NCI-H748 treated with DMSO at 0.1 percent for 48 hours (cell line): ENCODE measurements at places on chromosomes 7 and 10.
A peak's percentile ranks its signal among the peaks of the same experiment; 100 is the strongest.

DNA sequence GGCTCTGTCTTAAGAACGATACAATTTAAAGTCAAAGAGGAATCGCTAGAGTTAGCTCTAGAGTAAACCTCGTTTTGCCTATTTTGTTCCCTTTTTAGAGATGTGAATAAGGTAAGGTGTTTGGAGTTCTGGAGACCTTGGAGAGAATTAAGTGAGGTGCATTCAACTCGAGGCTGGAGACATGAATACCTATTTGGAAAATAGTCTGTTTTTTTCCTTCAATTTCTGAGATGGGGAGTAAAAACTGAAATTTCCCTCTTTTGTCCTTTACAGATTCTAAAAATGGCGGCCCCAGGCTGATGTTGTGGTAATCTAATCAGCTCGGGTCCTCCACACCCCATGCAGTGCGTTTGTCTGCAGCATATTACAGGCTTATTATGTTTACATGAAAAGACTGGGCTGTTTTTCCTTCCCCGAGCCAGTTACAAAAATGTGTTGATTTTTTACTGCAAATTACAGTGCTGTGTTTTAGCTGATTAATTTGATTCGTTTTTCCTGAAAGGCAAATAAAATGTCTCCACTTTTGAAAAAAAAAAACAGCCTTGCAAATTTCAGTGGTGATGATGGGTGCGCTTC, 1.5 kb downstream of the KMT2E start:
- no peak for DNase-seq

DNA sequence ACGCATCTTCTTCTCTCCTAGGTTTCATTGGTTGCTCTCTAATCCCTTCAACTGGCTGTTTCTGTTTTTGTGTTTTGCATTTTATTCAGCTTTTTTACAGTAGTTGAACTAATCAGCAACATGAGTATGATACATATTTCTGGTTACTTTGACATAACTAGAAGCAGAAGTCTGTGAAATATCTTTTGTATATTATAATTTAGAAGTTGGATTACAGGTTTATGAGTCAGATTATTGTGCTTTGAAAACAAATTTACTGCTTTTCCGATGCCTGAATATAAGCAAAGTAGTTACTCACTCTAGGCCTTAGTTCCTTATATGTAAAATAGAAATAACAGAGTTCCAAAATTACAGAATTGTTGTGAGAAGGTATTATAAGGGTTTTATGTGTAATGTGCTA, 96.2 kb upstream of the MEOX2 start:
- DNase-seq, result no peak

- no peak for DNase-seq
These were observed 194.0 kb upstream of the PLPP4 start for GRCh38 chr10:120262857-120263547.

DNA sequence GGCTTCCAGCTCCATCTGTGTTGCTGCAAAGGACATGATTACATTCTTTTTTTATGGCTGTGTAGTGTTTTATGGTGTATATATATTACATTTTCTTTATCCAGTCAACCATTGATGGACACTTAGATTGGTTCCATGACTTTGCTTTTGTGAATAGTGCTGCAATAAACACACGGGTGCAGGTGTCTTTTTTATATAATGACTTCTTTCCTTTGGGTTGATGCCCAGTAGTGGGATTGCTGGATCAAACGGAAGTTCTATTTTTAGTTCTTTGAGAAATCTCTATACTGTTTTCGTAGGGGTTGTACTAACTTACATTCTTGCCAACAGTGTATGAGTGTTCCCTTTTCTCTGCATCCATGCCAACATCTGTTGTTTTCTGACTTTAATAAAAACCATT, 189.7 kb downstream of the ACTR3B start:
- no peak for DNase-seq

DNA sequence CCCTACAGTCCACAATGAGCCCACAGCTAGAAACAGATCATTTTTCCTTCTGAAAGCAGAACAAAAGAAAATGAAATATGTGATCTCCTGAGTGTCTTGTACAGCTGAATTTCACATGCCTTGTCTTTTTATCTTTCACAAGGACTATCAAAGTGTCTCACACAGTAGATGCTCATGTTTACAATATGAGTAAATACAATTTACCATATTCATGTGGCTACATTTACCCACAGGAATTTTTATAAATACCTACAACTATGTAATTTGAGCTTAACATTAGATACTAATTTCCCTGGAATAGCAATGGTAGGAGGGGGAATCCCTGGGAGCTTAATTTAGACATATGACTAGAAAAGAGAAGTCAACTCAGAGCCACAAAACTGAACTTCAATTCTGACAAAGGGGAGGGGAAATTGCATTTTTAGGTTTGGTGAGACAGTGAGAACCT, 186.2 kb downstream of the MACC1 start:
- DNase-seq, result no peak

DNA sequence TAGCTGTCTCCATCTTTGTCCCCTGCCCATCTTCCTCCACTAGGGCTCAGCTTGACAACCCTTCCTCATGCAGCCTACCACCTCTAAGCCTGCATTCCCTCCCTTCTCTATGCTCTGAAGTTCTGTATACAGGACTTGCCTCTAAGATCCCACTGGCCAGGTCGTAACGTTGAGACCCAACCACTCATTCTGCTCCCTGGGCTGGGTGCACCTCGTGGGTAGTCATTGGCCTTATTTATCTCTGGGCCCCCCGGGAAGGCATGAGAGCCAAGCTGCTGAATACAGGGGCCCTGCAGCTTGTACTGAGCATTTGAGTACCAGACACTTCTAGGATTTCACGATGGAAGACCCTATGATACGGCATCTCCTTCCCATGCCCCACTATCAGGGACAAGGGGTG, 31.2 kb downstream of the MYL10 start:
- DNase-seq, result no peak

DNA sequence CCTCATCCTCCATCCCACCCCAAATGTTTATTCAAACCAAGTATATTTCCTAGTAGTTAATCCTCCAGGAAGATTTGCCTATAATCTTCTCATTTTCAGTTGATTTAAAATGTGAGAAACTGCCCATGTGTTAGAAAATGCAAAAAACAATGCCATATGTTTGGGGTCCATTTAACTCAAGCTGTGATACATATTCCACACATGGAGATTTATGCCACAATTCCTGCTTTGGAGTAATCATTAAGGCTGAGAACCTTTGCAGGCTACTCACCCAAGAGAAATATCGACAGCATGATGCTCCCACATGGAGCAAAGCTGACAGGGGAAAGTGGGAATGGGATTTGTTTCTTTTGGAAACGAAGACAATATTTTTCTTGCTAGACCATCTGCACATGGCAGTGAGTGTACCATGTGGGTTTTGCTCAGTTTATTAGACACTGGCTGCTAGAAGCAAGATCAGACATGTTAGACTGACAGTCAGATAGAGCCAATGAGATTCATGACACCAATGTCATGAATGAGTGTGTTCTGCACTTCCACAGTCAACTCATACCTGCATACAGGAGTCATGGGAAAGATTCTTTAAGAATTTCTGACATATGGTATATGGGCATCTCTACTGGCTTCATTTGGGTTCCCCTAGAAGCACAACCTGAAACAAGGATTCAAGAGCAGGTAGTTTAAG, 3.4 kb upstream of the GRM8 start:
- DNase-seq, result no peak

GRCh38 chr7:155286686-155287085, 11.0 kb upstream of the INSIG1 start:
- DNase-seq, result no peak

DNA sequence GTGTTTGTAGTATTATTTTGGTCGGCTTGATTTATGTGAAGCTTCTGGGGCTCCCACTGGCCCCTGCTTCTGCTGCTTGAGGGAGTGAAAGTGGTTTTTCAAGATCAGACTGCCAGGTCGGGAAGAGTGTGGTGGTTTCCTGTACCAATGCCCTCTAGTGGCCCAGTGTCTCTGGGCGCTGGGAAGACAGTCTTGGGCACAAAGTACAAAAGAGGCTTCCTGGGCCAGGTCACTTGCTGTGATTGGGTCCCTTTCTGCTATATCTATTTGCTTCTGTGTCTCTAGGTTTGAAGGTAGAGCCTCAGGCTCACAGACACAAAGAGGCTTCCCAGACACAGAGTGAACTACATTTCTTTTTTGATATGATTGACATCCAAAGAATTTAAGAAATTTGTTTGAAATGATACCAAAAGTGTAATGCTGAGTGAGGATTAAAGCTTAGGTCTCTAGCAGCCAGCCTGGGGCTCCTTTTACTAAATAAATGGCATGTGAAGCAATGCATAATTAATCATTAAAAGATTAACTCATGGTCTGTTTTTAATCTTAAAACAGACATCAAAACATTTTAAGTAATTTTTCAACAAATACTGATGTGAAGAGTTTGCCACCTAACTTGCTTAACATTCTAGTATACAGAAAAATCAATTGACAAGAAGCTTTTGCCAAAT, 36.3 kb downstream of the ABCB1 start:
- no peak for DNase-seq

DNA sequence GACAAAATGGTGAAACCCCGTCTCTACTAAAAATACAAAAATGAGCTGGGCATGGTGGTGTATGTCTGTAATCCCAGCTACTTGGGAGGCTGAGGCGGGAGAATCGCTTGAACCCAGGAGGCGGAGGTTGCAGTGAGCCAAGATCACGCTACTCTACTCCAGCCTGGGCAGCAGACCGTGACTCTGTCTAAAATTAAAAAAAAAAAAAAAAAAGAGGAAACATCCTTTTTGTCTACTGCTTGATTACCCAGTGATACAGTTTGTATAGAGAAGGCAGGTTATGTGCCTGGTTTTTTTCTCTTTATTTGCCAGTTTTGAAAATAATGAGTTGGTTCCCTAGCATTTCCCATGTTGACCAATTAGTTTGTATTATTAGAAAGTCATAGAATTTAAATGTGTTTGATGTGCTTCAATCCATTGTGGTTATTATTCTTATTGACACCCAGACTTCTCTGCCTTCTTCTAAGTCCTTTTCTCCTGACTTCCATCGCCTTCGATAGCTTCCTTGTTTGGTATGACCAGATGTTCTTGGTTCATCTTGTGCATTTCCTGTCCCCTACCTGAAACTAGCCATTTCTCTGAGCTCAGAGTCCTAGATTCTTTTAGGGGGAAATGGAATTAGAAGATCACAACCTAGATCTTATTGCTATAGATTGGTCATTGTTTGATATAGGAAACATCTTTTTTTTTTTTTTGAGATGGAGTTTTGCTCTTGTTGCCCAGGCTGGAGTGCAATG, 43.2 kb downstream of the VKORC1L1 start:
- DNase-seq, result no peak

DNA sequence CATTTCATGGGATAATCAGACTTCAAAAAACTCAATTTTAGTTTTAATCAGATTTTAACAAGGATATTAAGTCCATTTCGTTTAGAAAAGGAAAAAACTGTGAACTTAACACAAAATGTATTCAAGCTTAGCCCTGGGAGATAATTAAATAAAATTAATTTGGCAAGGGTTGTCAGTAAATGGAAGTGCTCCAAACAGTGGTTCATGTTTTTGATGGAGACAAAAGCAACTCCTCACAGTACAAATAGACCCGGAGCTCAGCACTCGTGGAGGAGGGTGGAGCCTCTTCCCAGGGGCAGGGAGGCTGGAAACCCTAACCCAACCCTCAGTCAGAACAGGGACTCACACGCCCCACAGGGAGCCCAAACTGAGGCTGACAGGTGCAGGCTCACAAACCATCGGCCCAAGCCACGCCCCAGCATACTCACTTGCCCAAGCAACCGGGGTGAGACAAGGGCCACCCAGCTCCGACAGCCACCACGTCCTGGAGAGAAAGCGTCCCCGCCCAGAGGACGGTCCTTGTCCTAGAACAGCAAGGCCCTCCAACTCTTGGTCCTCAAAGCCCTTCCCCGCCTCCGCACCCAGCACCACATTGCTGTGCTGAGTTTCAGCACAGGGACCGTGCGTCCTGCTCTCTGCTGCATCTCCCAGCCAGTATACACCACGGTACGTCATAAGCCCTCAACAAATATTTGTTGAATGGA, 39.8 kb downstream of the MAD1L1 start:
- DNase-seq, result peak; percentile 90

GRCh38 chr10:11530806-11531205, 80.6 kb downstream of the USP6NL start:
- DNase-seq, result no peak

- DNase-seq, result no peak
These were observed 537.6 kb downstream of the TCERG1L start for GRCh38 chr10:130773941-130774340.

GRCh38 chr7:80027611-80028173, 106.9 kb upstream of the GNAI1 start:
- no peak for DNase-seq

GRCh38 chr10:7512487-7512886, 101.7 kb upstream of the SFMBT2 start:
- peak; percentile 22 for DNase-seq

DNA sequence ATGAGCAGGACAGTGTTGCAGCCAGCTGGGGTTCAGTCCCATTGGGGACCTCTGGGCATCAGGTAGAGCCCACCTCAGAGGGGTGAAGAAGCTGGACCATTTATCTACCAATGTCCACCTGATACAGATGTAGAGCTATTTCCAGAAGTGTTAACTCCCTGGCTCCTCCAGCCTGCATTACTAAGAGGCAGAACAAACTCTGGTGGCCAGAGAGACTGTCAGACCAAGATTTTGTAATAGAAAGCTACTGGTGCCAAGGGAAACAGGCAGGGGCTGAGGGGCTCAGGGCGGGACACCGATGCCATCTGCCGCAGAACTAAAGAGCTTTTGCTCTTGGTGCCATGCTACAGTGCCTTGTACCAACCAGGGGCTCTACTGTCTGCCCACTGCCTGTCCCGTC, 268.2 kb upstream of the HABP2 start:
- no peak for DNase-seq

DNA sequence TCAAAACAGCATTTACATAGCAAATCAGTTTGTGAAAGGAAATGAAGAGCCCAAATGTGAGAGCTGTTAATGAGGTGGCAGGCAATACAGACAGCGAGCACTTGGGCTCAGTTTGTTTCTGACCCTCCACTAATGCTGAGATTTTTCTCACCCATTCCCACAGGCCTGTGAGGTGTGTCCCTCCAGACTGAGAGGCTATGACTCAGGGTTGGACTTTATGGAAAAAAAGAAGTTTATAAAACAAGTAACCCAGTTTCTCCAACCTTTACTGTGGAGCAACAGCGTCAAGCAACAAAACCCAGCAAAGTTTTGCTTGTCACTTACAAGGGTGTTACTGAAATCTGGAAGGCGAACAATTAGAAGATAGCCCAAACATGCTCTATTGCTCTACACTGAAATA, 4.9 kb upstream of the FEZF1 start:
- no peak for DNase-seq

GRCh38 chr10:124091646-124092249, 1.6 kb downstream of the CHST15 start:
- no peak for DNase-seq
